ENCODE measurements at places on chromosomes 7 and 10.

GRCh38 chr10:29667191-29667590 lies 32.4 kb upstream of the SVIL start:
- no peak for DNase-seq

GRCh38 chr7:25863005-25863728 lies 288.8 kb upstream of the NFE2L3 start:
- DNase-seq, result no peak

GRCh38 chr10:84844461-84844860 lies 516.1 kb downstream of the CCSER2 start:
- no peak for DNase-seq

DNA sequence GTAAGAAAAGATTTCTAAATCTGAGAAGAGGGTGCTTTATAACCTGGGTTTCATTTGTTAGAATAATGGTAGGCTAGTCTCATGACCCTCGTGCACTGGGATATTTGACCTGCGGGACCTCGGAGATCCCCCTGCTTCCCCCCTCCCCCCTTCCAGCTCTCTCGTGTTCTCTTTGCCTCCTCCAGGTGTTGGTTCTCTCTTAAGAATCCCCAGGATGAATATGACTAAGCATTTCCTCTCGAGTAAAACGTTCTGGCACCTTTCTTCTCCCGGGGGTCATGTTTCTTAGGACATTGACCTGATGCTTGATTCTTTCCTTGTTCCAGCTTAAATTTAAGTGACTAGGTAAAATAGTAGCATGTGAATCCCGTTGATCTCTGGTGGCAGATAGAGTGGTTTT lies 71.2 kb downstream of the SHH start:
- DNase-seq, result no peak

GRCh38 chr7:149811221-149811620 lies 27.0 kb upstream of the ZNF862 start:
- peak; percentile 21 for DNase-seq

DNA sequence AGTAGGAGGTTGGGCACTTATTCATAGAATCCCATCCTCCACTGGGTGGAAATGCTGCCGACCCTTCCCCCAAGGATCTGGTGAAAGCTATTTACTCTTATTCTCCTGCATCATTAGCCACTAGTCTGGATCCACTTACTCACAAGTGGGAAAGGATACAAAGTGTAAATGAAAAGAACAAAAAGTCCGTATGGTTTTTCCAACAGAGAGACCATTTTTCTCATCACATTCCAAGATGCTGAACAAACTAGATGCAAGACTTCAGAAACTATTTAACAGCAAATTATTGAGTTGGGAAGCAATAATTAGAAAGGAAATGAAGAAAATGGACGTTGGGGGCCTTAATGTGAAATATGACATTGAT lies 242.4 kb upstream of the GLI3 start:
- no peak for DNase-seq

- DNase-seq, result peak; percentile 2
Observed at GRCh38 chr10:111650088-111650487, 533.5 kb downstream of the GPAM start.

- DNase-seq, result peak; percentile 63
Observed at GRCh38 chr7:90595342-90595800, 750 bp upstream of the CDK14 start.

GRCh38 chr7:120994512-120995410 lies 6.2 kb downstream of the CPED1 start:
- DNase-seq, result no peak

DNA sequence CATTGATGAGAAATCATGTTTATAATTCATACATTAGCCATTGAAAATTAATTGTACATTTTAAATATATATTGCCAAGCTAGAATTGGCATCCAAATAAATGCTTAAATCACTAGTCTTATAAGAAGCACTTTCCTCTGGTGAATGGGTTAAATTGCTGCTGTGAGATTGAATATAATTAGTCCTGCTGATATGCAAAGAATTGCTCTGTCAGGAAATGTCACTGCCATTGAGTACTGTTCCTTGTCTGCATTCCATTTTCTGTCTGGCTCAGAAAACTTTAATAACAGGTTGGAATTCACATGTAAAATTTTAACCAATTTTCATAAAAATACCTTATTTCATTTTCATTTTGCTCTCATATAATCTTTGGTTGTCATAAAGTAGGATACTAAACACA lies 589.1 kb downstream of the MAGI2 start:
- no peak for DNase-seq

- no peak for DNase-seq
Observed at GRCh38 chr7:64753032-64753431, 41.2 kb upstream of the ZNF138 start.

Data from A673 (cell line).